ENCODE measurements at places on chromosomes 16 and 17.
A peak's percentile ranks its signal among the peaks of the same experiment; 100 is the strongest.

DNA sequence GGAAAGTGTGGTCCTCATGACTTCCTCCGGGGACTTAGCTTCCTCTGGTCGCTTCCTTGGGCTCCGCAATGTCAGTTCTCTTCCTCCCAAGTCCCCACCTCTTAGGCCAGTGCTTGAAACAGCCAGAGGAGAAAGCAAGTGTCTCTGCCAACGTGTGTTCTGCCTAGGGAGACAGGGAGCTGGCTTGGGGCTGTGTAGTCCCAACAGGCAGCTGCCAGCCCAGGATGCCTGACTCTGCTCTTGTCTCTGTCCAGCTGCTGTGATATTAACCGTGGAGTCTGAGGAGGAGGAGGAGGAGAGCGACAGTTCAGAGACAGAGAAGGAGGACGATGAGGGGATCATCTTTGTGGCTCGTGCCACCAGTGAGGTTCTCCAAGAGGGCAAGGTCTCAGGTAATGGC lies 13.5 kb upstream of the PLEKHG4 start:
- no peak for DNase-seq

- no peak for DNase-seq
Observed at GRCh38 chr16:3494386-3494973, 809 bp downstream of the C16orf90 start.

DNA sequence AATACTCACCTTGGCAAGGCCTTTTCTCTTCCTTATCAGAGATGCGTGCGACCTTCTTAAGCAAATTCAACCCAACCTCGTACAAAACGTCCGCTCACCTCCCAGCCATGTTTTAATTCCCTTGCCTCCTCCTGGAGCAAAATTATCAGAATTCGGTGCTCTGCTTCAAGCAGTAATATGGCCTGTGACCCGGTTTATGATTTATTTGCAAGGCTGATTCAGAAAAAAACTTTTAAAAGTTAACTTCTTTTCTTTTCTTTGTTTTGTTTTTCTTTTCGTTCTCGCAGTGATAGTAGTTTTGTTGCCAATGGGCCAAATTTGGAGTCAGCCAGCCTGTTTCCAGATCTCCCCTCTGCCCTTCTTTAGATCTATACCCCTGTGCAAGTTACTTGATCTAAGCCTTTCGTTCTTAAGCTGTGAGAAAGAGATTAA lies at the start of gene PHLPP2:
TSS of gene PHLPP2 (minus strand) at position 382 of the 432 bp plus-strand sequence. CDS start 9,906 bp downstream, outside the sequence.
- no peak for DNase-seq

DNA sequence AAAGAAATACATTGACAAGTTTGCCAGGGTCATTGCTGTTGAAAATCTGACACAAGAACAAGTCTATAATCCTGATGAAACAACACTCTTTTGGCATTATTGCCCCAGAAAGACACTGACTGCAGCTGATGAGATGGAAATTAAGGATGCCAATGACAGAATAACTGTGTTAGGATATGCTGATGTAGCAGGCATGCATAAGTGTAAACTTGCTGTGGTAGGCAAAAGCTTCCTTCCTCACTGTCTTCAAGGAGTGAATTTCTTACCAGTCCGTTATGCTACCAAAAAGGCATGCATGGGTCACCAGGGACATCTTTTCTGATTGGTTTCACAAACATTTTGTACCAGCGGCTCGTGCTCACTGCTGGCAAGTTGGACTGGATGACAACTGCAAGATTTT lies 10.5 kb downstream of the GDPD1 start:
- no peak for DNase-seq

GRCh38 chr16:57786632-57787518 lies 15.4 kb downstream of the KIFC3 start:
- no peak for DNase-seq

DNA sequence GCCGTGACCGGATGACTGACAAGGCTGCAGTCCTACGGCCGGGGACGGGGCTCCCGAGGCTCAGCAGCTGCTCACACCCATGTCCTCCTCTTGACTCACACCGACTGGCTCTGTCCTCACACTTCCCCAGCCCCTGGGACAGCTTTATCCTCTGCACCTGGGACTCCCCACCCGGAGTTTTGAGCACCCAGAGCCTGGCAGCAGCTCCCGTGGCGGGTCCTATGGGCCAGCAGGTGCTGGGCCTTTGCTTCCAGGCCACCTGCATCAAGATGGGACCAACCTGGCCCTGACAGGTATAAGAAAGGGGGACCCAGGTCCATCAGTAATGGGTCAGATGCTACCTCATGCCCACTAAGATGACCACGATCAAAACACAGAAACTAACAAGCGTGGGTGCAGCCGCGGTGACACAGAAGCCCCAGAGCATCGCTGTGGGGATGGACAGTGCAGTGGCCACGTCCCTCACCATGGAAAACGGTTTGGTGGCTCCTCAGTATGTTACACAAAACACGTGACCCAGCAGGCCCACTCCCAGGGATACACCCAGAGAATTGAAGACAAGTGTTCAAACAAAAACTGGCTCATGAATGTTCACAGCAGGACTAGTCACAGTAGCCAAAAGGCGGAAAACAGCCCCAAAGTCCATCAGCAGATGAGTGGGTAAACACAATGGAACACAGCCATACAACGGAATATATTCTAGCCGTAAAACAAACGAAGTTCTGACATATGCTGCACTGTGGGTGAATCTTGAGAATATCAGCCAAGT lies 3.3 kb upstream of the NOTUM start:
- no peak for DNase-seq

GRCh38 chr16:262121-262745 lies 13.5 kb downstream of the RGS11 start:
- no peak for DNase-seq

DNA sequence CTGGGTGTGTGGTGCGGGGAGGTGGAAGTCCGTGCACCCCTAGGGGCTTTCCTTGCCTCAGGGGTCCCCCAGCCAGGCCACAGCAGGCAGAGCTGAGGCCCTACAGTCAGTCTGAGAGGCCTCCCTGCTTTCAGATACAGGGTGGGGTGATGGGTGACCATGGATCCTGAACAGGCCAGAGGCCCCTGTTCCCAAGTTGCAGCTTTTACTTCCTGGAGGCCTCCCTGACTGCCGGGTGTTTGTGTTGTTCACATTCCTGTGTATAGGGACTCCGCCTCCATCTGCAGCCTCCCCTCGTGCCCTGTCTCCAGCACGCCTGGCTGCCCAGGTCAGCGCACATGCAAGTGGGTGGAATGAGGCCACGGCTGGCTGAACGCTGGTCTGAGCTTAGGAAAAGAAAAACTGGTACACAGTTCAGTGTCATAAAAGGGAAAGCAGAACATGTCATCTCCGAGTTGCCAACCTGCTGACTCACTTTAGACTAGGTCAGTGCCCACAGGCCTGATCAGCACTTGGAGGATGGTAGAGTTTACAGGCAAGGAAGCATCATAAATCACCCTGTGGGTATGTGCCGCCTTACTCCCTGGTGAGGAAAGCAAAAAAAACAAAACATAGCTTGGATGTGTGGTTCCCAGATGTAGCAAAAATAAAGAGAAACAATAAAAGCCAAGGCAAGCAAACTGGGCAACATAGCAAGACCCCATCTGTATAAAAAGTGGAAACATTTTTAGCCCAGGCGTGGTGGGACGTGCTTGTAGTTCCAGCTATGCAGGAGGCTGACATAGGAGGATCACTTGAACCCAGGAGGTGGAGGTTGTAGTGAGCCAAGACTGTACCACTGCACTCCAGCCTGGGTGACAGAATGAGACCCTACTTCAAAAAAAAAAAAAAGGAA lies 6.2 kb upstream of the SLC7A6 start:
- no peak for DNase-seq

DNA sequence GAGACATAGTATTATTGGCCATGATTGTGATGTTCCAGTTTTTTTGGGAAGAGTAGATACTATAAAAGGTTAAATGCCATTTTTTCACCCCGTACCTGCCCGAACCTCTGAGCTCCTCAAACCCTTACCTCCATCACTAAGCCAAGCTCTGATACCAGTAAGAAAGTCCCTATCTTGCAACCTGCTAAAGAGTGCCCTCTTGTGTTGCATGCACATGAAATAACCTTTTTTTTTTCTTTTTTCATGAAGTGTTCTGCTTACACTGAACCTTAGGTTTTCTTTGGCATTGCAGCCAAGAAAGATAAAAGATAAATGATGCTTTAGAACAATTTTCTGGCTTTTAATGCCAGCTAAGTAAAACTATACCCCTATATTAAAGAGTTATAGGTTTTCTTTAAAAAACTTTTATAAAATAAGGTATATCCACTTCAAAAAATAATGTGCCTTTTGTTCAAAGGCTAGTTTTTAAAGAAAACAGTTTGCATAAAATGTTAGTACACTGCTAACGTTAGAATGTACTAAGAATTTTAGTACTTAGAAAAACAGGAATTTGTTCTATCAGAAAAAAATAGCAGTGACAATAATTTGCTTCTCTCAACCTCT lies 295.3 kb upstream of the PMFBP1 start:
- DNase-seq, result no peak

GRCh38 chr17:78343543-78344201 lies 16.2 kb downstream of the SOCS3 start:
- DNase-seq, result peak; percentile 70

DNA sequence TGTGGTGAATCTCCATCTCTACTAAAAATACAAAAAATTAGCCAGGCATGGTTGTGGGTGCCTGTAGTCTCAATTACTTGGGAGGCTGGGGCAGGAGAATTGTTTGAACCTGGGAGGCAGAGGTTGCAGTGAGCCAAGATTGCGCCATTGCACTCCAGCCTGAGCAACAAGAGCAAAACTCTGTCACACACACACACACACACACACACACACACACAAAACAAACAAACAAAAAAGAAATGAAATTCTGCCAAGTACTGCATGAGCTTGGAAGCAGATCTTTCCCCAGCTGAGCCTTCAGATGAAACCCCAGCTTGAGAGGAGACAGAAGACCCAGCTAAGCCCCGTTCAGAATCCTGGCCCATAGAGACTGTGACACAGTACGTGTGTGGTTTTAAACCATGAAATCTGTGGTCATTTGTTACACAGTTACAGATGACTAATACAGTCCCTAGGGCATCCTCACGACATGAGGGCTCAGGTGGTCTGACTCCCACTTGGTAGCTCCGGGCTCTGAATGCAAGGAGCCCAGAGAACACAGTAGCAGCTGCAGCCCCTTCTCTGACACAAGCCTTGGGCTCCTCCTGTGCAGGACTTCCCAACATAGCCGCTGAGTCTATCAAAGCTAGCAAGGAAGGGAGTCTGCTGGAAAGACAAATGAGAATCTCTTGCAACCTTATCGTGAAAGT lies 132.8 kb downstream of the SEC14L1 start:
- DNase-seq, result no peak

GRCh38 chr16:86640265-86640843 lies 62.0 kb downstream of the FOXL1 start:
- DNase-seq, result no peak

DNA sequence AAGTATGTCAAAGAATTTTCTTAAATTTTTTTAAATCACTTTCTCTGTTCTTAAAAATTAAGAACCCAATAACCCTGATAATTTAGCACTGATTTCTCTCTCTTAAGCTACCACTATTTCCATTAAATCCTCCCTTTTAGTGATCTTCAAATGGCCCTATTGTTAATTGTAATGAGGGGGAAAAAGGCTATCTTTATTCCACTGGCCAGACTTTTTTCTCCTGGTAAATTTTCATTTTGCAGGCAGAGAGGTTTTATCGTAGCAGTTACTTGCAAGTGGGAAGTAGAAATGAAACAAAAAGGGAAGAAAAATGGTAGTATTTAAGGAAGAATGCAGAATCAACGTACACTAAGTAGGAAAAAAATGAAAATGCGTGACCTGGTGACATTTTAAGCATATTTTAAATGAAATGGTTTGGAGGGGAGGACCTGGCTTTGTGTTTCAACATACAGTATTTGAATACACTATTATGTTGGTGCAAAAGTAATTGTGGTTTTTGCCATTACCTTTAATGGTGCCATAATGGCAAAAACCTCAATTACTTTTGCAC lies 224.9 kb downstream of the TANC2 start:
- DNase-seq, result no peak

GRCh38 chr17:60392845-60393702 lies 1.1 kb upstream of the USP32 start:
- peak; percentile 16 for DNase-seq

GRCh38 chr17:50353600-50354195 lies 7.8 kb downstream of the XYLT2 start:
- no peak for DNase-seq

DNA sequence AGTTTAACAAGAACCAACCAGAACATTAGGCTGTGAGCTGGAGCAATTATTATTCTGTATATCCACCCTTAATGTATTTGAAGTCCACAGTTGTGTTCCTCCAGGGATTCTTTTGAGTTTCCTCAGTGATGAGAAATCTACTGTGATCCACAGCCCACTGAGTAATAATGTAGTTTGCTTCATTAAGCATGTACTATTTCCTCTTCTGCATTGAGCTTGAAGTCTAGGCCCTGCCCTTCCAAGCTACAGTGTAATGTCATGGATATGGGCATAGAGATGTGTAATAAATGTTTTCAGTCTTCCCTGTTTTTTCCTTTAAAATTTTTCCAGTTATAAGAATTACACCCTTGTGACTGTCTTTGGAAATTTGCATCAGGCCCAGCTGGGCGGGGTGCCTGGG lies 36.4 kb upstream of the SLC12A3 start:
- no peak for DNase-seq

- DNase-seq, result no peak
Observed at GRCh38 chr16:78648517-78648916, 549.1 kb downstream of the WWOX start.

DNA sequence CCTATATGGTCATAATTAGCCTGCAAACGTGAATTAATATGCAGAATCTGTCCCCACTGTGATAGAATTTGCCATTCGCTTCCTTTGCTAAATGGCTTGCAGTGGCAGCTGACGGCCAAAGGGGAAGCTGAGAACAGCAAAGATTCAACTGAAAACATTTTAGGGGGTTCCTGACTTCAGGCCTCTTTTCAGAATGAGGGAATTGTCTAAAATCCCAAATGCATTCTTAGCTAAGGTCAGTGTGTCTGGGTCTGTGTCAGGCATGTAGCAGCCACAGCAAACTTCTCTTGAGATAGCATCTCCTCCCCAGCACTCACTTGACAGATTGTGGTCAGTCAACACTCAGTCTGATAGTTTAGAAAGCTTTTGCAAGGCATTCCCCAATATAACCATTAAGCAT lies 701.1 kb downstream of the WWOX start:
- peak; percentile 19 for DNase-seq

DNA sequence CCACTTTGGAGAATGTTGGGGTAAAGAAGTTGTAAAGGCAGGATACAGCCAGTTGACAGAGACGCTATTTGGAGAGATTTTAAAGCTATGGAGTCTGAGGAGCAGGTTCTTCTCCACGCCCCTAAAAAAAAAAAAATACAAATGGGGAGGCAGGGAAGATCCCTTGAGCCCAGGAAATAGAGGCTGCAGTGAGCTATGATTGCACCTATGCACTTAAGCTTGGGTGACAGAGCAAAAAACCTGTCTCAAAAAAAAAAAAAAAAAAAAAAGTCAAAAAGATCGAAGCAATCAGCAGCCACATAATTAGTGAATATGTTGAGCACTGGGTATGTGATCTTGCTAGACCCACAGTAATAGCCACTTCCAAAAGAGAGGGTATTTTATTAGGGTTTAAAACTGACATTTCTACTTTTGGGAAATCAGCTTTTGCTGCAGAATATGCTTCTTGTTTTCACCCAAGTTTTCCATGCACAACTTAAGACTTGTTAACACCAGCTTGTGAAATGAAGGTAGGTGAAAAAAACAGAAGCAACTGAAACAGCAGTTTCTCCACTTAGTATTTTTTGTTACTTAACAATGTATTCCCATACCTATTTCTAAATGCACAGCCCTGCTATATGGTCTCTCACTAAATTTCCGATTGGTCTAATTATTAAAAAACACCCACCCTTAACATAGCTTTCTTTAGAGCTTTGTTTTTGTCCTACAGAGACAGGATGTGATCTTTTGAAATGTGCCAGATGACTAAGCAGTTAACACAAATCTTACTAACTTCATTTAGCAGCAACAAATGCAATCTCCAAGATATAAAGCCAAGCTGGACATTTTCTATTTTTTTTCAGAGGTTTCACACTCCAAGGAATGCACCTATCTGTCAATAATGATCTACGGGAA lies 2.5 kb upstream of the ARL6IP1 start:
- no peak for DNase-seq
